ENCODE measurements at places on chromosomes 6 and 20.

DNA sequence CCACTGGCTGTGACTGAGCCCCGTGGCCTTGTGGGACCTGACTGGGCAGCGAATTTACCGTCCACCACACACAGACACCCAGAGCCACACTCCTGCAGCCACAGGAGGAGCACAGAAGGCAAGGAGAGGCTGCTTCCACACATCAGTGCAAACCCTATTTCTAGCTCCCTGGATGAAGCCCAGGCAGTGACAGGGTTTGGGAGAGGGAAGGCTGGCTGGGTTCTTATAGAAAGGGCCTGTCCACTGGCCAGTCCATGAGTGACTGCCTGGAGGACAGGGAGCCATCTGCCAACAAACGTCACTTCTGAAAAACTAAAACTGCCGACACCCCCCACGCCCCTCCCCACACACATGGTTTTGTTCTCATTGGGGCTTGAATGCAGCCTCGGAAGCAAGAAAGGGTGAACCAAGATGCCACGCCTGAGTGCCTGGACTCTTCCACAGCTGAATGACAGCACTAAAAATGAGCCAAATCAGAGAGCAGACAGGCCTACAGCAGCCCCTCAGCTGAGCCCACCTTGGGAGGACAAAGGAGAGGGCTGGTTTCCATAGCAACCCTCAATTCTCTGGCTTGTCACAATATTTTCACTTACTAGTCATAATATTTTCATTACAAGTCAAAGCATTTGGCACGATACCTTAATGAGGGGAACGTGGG, 38.4 kb downstream of the RRBP1 start:
- no peak for DNase-seq

GRCh38 chr6:7433121-7433617, 43.6 kb downstream of the RIOK1 start:
- no peak for DNase-seq

DNA sequence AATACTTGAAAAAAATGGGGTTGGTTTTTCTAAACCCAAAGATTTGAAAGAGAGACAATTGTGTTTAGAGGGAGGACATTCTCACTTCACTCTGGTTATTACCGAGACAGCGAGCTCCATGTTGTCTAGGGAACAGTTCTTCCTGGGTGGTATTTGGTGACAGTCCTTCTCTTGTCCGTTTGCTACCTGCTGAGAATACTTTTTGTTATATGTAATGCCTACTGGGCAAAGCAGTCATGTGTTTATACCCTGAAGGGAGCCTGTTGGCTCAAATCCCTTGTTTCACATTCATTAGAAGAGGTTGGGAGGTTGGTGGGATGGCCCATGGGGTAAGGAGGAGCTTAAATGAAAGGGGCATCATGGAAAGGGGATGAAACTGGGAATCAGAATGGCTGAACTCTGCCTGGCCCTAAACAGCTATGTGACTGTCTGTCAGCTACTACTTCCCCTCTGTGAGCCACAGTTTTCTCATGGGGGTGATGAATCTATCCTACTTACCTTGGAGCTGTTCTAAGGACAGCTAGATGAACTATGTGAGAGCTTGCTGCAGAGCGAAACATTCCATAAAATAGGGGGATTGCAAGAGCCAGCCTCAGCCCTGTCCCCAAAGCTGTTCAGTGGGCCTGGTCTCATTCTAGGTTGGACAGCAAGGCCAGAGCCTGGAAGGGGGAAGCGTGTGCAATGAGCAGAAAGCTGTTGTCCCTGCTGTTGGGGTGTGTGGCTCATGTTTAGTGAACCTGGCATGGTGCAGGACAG, 43.5 kb downstream of the FNDC1 start:
- no peak for DNase-seq

GRCh38 chr20:9332791-9333479, 181.5 kb upstream of the LAMP5 start:
- no peak for DNase-seq

DNA sequence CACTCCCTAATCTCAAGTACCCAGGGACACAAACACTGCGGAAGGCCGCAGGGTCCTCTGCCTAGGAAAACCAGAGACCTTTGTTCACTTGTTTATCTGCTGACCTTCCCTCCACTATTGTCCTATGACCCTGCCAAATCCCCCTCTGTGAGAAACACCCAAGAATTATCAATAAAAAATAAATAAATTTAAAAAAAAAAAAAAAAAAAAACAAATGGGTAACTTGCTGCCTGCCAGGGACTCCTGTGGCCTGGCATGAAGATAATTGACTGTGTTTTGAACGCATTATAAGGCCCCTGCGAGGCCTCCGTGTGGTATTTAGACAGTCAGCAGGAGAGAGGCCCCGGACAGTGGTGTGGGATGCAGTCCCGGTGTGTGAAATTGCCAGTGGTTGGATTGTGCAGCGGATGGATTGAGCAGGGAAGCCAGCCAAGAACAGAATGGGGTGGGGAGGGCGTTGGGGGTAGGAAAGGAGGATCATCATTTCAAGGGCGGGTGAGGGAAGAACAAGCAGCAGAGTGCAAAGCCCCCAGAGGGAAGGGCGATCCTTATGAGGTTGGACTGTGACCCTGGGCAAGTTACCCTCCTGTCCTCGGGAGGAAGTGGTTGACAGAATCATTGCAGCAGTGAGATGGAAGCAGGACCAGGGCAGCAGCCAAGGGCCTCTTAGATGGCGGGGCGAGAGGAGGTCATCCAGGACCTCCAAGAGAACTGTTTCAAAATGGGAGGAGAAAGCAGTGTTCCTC, 43.3 kb downstream of the PPARD start:
- DNase-seq: peak; percentile 70

GRCh38 chr6:89048288-89048923, 32.1 kb upstream of the PNRC1 start:
- no peak for DNase-seq

GRCh38 chr6:329888-330691, 37.8 kb downstream of the DUSP22 start:
- DNase-seq: peak; percentile 27

DNA sequence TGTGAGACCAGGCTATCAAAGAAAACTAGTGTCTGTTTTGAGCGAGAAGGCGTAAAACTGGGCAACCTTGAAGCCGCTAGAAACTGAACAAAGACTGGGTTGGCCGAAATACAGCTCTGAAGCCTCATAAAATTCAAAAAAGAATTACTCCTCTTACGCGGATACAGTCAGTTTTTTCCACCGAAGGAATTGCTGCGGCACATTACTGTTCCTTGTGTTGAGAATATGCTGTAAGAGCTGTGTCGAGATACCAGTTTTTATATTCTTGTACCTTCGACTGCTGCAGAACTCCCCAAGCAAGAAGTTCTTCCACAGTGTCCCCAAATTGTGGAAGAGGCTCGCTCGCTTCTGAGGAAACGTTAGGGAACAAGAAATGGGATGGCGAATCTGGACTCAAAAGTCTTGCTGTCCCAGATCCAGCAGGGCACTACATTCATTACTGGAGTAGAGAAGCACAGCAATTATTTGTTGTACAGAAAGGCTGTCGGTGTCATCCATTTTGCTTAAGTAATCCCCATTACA, 523 bp upstream of the COX7A2 start:
- no peak for DNase-seq

DNA sequence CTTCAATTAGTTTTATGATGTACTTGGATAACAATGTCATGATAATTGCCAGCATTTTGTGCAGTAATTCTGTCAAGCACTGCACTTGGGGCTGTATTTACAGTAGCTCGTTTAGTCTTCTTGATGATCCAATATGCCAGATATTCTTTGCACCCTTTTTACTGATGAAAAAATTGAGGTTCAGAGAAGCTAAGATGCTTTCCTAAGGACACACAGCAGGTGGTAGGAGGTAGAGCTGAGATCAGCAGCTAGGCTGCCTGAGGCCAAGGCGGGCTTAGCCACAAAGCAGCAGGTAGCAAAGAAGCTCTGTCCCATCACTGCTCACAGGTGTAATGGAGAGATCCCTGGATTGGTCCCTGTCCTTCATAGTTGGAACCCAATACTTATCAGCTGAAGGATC, 33.3 kb downstream of the SUMO4 start:
- no peak for DNase-seq

DNA sequence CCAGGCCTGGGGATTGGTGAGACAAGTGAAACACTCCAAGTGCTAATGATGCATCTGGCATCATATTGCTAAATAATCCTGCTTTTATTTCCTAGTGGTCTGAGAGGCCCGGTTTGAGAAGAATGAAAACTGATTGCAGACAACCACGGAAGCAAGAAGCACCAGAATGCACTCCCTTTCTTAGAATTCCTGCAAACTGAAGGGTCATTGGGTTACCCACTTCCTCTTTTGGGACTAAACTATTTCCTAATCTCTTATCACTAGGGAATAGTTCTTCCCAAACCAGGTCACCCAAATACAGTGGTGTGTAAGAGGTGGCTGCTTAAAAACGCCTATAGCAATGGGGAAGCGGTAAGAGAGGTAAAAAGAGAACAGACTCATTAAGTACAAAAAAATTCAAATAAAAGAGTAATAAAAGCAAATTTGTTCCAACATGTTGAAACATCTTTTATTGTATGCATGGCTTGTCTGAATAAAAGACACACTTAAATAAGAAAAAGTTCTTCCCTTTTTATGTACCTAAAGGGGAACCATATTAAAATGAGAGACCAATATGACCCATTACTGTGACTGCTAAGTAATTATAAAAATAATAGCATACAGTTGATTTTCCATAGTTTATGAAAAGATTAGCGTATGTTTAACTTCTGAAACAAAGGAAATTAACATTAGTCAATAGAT, 125.8 kb downstream of the MYB start:
- no peak for DNase-seq

- DNase-seq: no peak
Measured at GRCh38 chr6:158688860-158689259, 39.0 kb downstream of the SYTL3 start.
